ENCODE measurements at places on chromosomes 16 and 17.

- DNase-seq: no peak
Observed at GRCh38 chr16:12062343-12063003, 85.9 kb downstream of the SNX29 start.

GRCh38 chr17:9519583-9520272, 55.9 kb downstream of the STX8 start:
- DNase-seq: no peak

GRCh38 chr17:2954898-2955445, 108.4 kb downstream of the OR1D5 start:
- DNase-seq: no peak

GRCh38 chr16:47624563-47624962, 163.4 kb downstream of the PHKB start:
- no peak for DNase-seq

DNA sequence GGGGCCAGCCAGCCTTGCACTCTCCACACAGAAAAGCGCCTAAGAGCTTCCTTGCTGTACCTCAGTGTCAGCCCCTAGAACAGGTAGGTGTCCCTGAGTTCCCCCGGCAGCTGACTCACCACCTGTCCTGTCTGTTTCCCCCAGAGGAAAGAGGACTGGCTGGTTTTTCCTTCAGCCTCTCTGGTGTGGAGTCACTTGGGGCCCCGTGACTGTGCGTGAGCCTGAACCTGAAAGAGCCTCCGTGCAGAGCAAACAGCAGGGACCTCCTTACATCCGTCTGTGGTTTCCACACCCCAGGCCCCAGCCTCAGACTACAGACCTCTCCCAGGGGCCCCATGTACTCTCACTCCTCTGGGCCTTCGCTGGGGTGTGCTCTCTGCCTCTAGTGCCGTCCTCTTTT, 87.8 kb downstream of the GNAO1 start:
- DNase-seq: no peak

DNA sequence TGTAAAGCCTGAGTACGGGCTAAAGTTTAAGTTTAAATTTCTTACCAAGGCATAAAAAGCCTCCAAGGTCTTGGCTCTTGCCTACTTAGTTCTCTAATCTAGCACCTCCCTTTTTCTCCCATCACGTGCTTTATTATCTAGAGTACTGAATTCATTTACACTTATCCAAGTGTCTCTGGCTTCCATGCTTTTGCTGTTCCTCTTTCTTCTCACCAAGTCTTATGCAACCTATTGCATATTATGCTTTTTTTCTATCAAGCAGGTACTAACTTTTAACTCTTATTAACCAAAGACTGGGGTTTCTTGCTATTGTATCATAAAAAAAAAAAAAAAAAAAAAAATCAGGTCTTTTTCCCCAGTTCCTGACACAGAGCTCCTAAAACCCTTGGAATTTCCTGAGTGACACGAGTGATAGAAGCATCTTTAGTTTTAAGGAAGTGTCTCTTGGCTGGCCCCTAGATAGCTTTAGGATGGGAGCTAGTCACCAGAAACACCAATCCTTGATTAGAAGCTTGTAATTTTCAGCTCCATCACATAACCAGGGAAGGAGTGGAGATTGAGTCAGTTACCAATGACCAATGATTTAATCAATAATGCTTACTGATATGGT, 44.9 kb downstream of the SSH2 start:
- DNase-seq: no peak

GRCh38 chr17:61812747-61813146, 50.6 kb downstream of the BRIP1 start:
- DNase-seq: no peak

GRCh38 chr17:39461926-39462569, 762 bp downstream of the CDK12 start:
- DNase-seq: no peak

- no peak for DNase-seq
Observed at GRCh38 chr16:81861915-81862314, 82.8 kb downstream of the PLCG2 start.

- no peak for DNase-seq
Observed at GRCh38 chr17:53100126-53100525, 722.6 kb upstream of the KIF2B start.

DNA sequence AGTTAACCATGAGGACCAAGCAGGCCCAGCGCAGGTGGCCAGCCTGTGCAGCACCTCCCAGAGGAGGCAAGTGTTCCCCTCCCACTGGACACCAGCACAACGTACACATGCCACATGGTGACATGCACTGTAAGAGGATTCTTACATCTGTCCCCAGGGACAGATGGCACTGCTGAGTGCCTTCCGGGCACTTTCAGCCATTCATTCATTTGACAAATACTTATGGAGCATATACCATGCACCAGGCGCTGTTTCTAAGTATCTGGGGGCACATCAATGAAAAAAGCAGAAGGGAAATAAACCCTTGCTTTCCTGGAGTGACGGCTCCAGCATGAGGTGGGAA, 79.6 kb downstream of the GAS7 start:
- DNase-seq: no peak

- no peak for DNase-seq
Observed at GRCh38 chr16:10671729-10672128, 23.0 kb downstream of the TEKT5 start.

DNA sequence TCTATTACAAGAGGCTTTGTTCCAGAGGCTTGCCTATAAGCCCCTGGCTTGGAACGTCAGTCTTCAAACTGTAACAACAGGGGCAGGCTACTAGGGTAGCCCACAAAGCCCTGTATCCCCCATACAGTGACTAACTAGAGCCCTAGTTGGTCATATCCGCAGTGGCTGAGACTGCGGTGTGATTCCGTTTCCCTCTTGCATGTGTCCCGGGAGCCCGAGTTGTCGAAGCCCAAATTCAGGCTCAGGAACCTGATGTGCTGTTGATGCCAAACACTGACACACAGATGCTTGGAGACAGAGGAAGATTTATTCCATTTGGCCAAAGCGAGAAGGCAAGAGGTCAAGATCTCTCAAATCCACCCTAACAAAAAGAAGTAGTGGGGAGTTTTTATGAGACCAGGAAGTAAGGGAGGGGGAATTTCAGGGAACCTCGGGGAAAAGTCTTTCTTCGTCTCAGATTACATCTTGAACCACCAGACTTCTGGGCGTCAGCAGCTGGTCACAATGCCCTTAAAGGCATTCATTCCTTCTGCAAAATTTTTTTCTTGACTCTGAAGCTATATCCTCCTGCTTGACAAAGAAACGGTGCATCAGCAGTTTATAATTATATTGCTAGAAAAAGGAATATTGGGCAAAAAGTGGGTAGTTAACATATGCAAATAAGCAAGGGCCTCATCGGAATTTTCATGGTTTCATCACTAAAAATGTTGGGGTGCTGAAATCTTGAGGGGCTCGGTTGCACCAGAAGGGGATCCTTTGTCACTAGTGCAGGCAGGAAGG, 879 bp downstream of the SLFN5 start:
- DNase-seq: no peak

- DNase-seq: peak; percentile 52
Observed at GRCh38 chr16:17467923-17468540, 2.7 kb downstream of the XYLT1 start.

GRCh38 chr17:55663400-55663799, 59.3 kb downstream of the TMEM100 start:
- no peak for DNase-seq

DNA sequence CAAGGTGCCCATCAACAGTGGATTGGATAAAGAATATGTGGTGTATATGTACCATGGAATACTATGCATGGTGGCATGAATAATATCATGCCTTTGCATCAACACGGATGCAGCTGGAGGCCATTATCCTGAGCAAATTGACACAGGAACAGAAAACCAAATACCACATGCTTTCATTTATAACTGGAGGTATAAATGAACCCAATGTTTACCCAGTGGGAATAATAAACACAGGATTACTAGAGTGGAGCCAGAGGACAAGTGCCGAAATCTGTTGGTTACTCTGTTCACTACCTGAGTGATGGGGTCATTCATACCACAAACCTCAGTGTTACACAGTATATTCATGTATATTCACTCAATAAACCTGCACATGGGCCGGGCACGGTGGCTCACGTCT, 125.2 kb downstream of the CDH11 start:
- DNase-seq: no peak

DNA sequence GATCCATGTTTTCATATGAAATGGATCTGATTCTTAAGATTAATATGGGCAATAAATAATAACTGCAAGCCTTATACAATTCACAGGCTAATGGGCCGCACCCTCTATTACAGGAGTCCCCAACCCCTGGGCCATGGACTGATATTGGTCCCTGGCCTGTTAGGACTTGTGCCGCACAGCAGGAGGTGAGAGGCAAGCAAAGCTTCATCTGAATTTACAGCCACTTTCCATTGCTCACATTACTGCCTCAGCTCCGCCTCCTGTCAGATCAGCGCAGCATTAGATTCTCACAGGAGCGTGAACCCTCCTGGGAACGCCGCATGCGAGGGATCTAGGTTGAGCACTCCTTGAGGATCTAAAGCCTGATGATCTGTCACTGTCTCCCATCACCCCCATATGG, 26.8 kb downstream of the METTL16 start:
- DNase-seq: no peak

DNA sequence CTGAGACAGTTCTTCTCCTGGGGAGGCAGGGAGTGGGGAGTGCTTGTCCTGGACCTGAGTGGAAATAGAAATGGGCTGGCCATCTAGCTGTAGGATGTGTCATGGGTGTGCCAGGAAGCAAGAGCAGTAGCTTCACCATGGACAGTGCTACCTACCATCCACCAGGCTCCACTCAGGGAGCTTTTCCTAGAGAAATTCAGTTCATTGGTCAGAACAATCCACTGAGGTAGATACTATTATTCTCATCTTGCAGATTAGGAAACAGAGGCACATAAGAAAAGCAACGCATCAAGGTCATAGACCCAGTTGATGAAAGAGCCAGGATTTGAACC, 372.0 kb downstream of the SLC39A11 start:
- no peak for DNase-seq

GRCh38 chr16:17453364-17454038, 17.3 kb downstream of the XYLT1 start:
- DNase-seq: no peak

DNA sequence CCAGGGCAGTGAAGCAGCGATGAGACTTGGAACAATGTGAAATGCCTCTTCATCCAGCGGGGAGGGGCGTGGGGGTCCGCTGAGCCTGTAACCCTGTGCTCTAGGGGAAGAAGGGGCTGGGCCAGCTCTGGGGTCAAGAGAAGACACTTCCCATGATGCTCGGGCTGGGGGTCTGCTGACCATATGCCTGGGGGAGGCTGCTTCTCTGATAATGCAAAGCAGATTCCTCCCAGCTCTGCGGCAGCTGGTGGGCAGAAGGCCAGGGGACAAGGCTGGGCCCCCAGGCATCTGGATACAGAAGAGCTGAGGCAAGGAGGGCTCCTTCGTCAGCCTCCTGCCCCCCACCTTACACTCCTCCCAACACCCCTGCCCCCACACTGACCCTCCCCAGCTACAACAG, 24.7 kb downstream of the NGFR start:
- DNase-seq: no peak

DNA sequence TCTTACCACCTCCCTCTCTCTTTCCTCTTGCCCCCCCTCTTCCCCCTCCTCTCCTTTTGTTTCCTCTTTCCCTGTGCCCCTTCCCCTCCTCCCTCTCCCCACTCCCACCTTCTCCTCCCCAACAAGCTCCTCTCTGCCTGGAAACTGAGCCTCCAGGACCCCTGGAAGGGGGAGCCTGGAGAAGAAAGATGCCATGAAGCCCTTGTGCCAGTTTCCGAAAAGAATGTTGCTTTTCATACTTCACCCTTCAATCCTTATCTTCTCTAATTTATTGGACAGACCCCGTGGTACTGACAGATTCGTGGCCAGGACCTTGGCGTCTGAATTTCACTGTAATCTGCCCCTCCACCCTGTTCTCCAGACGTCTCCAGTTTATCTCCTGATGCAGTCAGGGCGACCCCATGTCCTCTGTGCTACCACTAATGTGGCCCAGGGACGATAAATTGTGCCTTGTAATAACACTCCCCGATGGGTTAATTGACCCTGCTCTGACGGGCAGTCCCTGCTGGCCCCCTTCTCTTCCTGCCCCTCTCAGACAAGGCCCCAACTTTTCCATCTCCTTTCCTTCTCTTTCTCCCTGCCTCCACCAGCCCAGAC, 138.4 kb upstream of the GSE1 start:
- no peak for DNase-seq

- DNase-seq: no peak
Observed at GRCh38 chr17:42784811-42785592, 4.6 kb downstream of the WNK4 start.
